ENCODE measurements at places on chromosomes 1 and 21.

GRCh38 chr1:55388960-55389359, 173.8 kb upstream of the USP24 start:
- no peak for DNase-seq

- DNase-seq: no peak
Measured at GRCh38 chr1:235052067-235053008, 76.3 kb downstream of the TOMM20 start.

DNA sequence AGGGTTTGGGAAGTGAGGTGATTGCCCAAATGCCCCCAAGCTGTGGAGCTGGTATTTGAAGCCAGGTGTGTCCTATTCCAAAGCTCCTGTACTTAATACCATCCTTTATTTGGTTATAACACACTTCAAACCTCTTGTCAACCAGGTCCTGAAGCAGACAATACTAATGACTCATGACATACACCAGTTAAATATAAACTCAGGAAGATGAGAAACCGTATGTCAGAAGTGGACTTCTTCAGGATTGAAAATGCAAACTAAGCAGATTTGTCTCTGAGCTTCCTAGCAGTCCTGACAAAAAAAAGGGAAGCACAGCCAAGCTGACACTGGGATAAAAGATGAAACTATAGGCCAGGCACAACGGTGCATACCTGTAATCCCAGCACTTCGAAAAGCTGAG, 70.6 kb downstream of the ALPL start:
- DNase-seq: no peak

GRCh38 chr1:203842559-203842876, 18.9 kb upstream of the SNRPE start:
- no peak for DNase-seq

DNA sequence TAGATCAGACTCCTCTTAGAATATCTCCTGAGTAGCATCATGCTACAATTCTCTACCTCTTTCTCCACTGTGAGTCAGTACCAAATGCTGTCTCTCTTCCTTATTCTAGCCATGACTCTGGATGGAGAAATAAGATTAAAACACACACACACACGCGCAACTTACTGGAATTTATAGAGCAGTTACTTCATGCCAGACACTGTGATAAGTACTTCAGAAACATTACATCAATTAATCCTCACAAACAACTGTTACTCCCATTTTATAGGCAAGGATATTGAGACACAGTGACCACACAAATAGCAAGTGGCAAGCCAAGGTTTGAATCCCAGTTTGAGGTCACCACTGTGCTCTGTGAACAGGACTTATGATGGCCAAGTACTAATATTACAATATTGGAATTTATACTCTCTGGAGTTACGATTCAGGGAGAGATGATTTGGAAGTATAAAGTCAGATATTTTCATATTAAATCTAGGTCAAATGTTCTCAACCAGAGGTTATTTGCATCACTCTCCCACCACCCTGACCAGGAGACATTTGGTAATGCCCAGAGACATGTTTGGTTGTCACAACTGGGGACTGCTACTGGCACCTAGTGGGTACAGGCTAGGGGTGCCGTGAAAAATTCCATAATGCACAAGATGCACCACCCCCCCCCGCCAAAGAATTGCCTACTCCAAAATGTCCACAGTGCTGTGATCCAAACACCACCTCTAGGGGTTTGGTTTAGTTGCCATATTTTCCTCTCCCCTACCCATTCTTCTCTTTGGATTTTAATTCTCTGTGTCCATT, 221.6 kb downstream of the LTN1 start:
- DNase-seq: no peak

- DNase-seq: no peak
Measured at GRCh38 chr1:8646189-8646588, 171.3 kb downstream of the RERE start.

- DNase-seq: no peak
Measured at GRCh38 chr1:233681285-233681684, 67.4 kb downstream of the KCNK1 start.

DNA sequence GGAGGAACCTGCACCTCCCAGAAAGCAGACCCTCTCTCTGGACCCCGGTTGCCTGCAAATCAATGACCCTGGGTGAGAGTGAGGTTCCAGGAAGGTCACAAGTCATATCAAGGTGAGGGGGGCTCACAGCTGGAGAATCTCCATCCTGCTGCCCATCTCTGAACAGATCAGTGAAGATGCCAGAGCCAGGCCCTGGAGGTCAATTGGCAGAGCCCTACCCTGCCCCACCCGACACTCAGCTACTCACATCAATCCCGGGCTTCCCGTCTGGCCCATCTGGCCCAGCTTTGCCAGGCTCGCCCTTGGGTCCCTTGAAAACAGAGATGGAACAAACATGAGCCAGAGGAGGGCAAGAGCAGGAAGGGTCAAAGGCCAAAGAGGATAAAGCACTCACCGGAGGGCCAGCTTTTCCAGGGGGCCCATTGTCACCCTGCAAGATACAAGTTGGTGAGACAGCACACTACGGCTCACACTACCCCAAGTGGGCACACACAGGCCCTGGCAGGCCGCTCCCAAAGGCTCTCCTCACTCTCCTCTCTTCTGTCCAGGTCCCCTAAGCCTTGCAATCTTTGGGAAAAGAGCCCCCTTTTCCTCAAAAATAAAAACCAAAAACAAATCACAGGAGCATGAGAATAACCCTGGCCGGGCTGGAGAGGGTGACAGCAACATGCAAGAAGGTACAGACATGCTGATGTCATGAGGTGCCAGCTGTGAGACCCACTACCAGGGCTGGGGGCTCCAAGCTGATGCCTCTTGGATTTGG, 2.9 kb downstream of the COL9A2 start:
- no peak for DNase-seq

GRCh38 chr1:211326528-211327345, at the start of gene TRAF5:
TSS of gene TRAF5 (plus strand) at chr1:211326833. CDS start at chr1:211353240, 26,407 bp downstream.
- peak; percentile 80 for DNase-seq

DNA sequence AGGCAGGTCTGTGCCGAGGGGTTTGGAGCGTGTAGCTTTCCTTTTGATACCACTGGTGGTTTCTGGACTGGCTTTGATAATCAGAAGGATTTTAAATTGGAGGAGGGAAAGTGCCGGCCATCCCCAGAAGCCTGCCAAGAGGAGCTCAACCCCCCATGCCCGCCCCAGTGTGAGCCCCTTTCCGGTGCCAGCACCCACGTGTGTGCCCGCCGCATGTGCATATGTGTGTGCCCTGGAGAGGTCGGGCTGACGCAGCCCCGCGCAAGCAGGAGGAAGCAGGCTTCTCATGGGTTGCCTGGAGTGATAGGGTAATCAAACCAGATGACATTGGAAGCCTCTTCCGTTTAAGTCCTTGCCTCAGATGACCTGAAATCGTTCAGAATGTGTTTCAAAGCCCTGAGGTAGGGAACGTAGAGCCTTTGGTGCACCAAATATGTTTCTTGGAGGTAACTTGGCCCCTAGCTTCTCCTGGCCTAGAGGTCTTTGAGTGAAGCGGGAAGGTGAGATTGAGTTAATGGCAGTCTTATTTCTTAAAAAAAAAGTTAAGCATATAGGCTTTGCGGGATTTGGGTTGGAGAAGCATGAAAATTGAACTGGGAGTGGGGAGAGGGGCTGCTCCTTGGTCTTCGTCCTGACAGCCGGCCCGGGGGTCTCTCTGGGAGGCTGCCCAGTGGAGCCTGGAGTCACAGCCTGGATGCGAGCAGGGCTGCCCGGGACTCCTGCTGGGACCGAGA, 34.1 kb upstream of the ARHGEF16 start:
- DNase-seq: no peak

DNA sequence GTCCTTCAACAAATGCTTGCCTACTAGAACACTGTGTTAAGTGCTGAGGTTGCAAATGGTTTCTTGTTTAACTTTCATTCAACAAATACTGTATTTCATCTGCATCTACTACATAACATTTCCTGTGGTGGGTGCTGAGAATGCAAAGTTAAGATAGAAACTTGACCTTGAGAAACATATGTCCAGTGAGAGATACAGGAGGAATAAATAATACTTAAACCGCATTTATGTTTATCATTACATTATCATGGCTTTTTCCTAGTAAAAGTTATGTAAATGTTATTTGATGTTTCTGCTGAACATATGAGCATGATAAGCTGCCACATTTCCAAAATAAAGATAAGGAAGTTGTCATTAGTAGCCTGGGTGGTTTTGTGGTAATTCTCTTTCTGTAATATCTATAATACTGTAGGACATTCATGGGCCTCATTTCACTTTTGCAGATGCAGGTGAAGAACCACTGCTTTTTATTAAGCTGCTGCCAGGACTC, 590.4 kb downstream of the PLPP3 start:
- no peak for DNase-seq

DNA sequence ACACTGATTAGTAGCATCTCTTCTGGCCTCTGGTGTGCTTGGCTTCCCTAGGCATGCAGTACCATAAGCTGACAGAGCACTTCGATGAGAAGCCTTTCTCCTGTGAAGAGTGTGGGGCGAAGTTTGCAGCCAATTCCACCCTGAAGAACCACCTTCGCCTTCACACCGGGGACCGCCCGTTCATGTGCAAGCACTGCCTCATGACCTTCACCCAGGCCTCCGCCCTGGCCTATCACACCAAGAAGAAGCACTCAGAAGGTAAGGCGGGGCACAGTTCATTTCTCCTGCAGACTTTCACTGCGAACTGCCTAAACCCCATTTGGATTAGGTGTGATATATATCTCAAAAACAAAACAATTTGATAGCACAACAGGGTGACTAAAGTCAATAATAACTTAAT, 50.4 kb upstream of the EPHA8 start:
- DNase-seq: no peak

DNA sequence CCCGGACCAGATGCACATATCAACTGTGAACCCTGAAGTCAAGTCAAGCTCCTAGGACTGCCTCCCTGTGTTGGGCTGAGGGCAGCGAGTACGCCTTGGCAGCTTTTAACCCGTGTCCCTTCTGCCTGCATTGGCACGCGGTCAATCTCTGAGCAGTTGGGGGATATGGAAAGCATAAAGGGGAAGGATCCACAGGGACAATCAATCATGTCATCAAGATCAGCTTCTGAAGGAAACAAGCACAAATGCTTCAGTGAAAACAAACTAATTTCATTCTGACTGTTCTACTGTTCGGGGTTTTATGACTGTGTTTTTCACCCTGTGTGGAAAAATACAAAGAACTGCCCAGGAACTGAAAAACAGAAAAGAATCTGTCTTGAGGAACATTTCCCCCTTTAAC, 106.2 kb downstream of the RUNX1 start:
- no peak for DNase-seq

DNA sequence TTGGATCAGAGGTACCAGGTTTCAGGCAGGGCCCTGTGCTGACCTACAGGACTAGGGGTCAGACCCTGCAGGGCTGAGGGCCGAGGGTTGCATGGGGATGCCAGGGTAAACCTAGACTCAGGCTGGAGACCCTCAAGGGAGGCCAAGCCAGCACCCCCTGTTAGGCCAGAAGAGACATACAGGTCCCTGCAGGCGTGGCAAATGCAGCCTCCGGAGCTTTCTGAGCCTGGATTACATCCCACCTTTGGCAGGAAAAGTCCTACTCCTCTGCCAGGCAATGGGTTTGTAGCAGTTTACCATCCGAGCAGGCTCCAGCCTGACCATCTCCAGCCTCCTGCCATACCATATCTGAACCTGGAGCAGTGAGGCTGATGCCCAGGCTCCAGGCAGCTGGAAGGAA, 425.3 kb downstream of the NPHP4 start:
- DNase-seq: no peak

DNA sequence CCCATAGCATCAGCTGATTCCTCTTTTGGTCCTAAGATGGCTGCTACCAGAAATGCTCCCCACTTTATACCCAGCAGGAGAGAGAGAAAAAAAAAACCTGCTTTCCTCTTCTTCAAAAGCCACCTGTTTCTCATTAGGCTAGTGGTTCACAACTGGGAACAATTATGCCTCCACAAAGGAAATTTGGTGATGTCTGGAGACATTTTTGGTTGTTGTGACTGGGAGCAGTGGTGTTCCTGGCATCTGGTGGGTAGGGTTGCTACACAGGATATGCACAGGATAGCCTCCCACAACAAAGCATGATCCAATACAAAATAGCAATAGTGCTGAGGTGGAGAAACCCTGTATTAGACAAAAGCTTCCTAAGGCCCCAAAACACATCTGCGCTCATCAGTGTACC, 38.5 kb upstream of the SGIP1 start:
- DNase-seq: no peak

- peak; percentile 76 for DNase-seq
Measured at GRCh38 chr1:9181990-9182783, 52.4 kb upstream of the H6PD start.

DNA sequence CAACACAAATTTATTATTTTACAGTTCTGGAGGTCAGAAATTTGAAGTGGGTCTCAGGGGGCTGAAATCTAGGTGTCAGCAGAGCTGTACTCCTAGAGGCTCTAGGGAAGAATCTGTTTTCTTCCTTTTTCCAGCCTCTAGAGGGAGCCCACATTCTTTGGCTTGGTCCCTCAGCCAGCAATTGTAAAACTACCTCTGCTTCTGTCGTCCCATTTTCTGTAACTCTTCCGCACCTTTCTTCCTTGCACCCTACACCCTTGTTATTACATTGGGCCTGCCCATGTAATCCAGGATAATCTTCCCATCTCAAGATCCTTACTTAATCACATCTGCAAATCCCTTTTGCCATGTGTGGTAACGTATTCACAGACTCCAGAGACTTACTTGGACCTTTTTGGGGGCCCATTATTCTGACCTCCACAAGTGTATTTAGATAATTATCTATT, 24.8 kb upstream of the THEM4 start:
- peak; percentile 56 for DNase-seq

DNA sequence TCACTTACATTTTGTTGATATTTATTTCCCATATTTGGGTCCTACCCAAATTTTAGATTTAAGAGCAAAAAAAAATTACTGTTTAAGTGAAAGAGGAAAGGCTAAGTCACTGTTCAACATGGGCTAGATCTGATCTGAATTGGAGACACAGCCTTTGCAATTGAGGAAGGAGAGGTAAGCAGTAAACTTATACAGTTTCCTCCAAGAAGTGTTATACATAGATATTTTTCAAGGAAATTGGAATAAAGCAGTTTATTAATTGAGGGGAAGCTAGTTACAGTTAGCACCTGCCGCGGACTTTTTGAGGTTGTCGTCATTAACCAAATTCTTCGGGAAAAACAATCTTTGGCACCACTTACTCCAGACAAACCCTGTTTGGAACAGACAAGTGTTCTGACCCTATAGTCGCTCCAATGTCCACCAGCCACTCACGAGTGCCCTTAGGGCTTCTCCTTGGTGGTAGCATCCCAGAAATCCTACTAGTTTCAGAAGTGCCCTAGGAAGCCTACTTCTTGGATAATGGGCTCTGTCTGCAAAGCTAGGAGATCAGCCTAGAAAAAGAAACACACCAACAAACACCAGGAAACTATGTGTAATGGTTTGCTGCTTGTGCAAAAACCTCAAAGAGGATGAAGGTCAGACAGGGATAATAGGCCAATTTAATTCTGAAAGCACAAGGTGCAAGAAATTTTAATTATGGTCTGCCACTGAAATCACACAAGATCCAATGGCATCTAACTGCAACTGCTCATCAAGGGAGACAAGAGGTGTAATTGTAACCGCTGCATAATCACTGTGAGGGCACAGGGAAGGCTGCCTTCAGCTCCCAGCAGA, 2.5 kb downstream of the WLS start:
- DNase-seq: no peak

GRCh38 chr21:22791376-22791775, 1793.2 kb downstream of the NCAM2 start:
- DNase-seq: no peak

All from urothelium cell line (cell line).